T-cell (primary cell): ENCODE measurements at places on chromosomes 5 and 9. TPM values are rescaled to one million over a fixed set of nuclear protein-coding genes. Genes with fewer than 3 reads are reported as not detected.
A peak's percentile ranks its signal among the peaks of the same experiment; 100 is the strongest.

COQ4 gene
- 32.2 TPM for total RNA-seq

- peaks cover 2% of the 10 kb centered on the region for H3K27me3 ChIP-seq
- no peaks in the 10 kb centered on the region for H3K4me1 ChIP-seq
- H3K27ac ChIP-seq, result no peak overlapping the region
- H3K4me3 ChIP-seq, result no peak overlapping the region
- no peaks in the 10 kb centered on the region for H3K36me3 ChIP-seq
Measured at GRCh38 chr5:159995907-159996306, 13.0 kb upstream of the TTC1 start.

GRCh38 chr5:82107267-82107666 is 135.4 kb downstream of the ATG10 start:
- no peaks in the 10 kb centered on the region for H3K27me3 ChIP-seq
- H3K4me1 ChIP-seq, result peaks cover 5% of the 10 kb centered on the region

- H3K27ac ChIP-seq, result no peak overlapping the region
- H3K4me1 ChIP-seq, result peaks cover 21% of the 10 kb centered on the region
- no peak for DNase-seq
- peaks cover 2% of the 10 kb centered on the region for H3K27me3 ChIP-seq
- no peaks in the 10 kb centered on the region for H3K36me3 ChIP-seq
Measured at GRCh38 chr9:117823576-117823975, 119.4 kb downstream of the TLR4 start.

SEMA5A gene
- total RNA-seq, result 5.1 TPM

DNA sequence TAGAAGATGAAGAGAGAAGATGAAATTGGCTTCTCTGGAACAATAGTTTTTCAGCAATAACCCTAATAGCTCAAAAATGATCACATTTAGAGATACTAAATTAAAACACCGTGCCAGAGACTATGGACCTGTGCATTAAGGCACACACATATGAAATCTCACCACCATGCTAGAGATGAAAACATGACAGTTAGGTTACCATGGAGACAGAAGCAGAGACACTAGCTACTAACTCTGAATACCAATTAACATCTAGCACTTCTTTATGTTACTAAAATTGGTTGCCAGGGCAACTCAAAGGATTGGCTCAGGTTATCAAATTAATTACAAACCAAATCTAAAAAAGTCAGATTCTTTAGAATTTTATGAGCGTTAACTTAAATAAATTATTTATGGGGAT is 337.7 kb downstream of the PLK2 start:
- H3K36me3 ChIP-seq, result no peaks in the 10 kb centered on the region
- DNase-seq, result no peak
- no peak overlapping the region for H3K27ac ChIP-seq
- no peak overlapping the region for H3K4me3 ChIP-seq
- no peaks in the 10 kb centered on the region for H3K4me1 ChIP-seq

- H3K27me3 ChIP-seq, result no peaks in the 10 kb centered on the region
- no peak for DNase-seq
- H3K36me3 ChIP-seq, result peaks cover 2% of the 10 kb centered on the region
Measured at GRCh38 chr9:98778711-98779530, 17.4 kb downstream of the ANKS6 start.

GRCh38 chr9:114591849-114592248 is 4.3 kb downstream of the ATP6V1G1 start:
- no peaks in the 10 kb centered on the region for H3K27me3 ChIP-seq
- peak overlapping the region; percentile 44 for H3K4me3 ChIP-seq
- H3K4me1 ChIP-seq, result peaks cover 69% of the 10 kb centered on the region
- no peak for DNase-seq
- H3K27ac ChIP-seq, result peak overlapping the region; percentile 86
- H3K36me3 ChIP-seq, result peaks cover 5% of the 10 kb centered on the region

DNA sequence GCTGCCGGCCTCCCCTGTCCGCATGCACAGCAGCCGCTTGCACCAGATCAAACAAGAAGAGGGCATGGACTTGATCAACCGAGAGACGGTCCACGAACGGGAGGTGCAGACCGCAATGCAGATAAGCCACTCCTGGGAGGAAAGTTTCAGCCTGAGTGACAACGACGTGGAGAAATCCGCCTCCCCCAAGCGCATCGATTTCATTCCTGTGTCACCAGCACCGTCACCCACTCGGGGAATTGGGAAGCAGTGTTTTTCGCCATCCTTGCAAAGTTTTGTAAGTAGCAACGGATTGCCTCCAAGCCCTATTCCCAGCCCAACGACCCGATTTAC is 75.3 kb downstream of the PIP5K1B start:
- H3K4me1 ChIP-seq, result peaks cover 31% of the 10 kb centered on the region
- H3K4me3 ChIP-seq, result peak overlapping the region; percentile 93
- H3K36me3 ChIP-seq, result no peaks in the 10 kb centered on the region
- DNase-seq, result no peak
- peak overlapping the region; percentile 97 for H3K27ac ChIP-seq
- no peaks in the 10 kb centered on the region for H3K27me3 ChIP-seq

FBP1 gene
- 3.5 TPM for total RNA-seq

GRCh38 chr5:8949908-8950307 is 596.0 kb downstream of the SEMA5A start:
- no peak overlapping the region for H3K27ac ChIP-seq
- H3K4me3 ChIP-seq, result no peak overlapping the region
- no peak for DNase-seq
- no peaks in the 10 kb centered on the region for H3K27me3 ChIP-seq

- no peaks in the 10 kb centered on the region for H3K36me3 ChIP-seq
- H3K27me3 ChIP-seq, result no peaks in the 10 kb centered on the region
- no peak overlapping the region for H3K27ac ChIP-seq
- DNase-seq, result no peak
Measured at GRCh38 chr5:111507276-111507675, 5.1 kb downstream of the STARD4 start.

DNA sequence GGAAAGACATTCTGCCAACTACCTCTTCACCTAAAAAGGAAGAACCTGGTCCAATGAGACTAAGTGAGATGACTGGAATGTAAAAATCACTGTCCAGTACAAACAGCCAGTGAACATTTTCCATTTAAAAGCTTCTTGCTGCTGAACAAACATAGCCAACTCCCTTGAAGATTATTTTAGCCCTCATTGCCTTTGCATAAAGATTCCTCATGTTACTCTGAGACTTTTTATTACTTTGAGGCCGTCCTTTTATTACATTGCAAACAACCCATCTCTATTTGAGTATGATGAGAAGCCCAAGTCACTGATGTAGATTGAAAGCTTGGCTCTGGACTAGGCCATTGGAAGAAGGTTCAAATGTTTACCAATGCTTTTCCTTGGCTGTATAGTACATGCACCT is 649.8 kb downstream of the CETN3 start:
- DNase-seq, result no peak
- H3K4me3 ChIP-seq, result no peak overlapping the region
- H3K4me1 ChIP-seq, result no peaks in the 10 kb centered on the region
- H3K27ac ChIP-seq, result no peak overlapping the region

DNA sequence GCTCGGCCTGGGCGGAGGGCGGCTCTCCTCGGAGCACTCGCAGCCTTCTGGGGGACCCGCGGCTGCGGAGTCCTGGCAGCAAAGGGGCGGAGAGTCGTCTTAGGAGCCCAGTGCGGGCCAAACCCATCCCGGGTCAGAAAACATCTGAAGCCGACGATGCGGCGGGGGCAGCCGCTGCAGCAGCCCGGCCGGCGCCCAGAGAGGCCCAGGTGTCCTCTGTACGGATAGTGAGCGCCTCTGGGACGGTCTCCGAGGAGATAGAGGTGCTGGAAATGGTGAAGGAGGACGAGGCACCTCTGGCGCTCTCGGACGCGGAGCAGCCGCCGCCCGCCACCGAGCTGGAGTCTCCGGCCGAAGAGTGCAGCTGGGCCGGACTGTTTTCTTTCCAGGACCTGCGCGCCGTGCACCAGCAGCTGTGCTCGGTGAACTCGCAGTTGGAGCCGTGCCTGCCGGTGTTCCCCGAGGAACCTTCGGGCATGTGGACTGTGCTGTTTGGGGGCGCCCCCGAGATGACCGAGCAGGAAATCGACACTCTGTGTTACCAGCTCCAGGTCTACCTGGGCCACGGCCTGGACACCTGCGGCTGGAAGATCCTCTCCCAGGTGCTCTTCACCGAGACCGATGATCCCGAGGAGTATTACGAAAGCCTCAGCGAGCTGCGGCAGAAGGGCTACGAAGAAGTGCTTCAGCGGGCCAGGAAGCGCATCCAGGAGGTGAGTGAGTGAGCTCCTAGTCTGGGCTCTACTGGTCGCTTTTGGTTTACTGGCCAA is 1.2 kb downstream of the JMY start:
- DNase-seq, result peak; percentile 48
- no peaks in the 10 kb centered on the region for H3K36me3 ChIP-seq
- H3K4me1 ChIP-seq, result peaks cover 24% of the 10 kb centered on the region

ARL14EPL gene
- not detected for total RNA-seq

- H3K4me3 ChIP-seq, result no peak overlapping the region
- H3K27ac ChIP-seq, result no peak overlapping the region
- no peaks in the 10 kb centered on the region for H3K36me3 ChIP-seq
- no peak for DNase-seq
- H3K4me1 ChIP-seq, result no peaks in the 10 kb centered on the region
Measured at GRCh38 chr5:133839721-133840120, 128.7 kb downstream of the C5orf15 start.

TAS2R1 gene
- not detected for total RNA-seq

FRMPD1 gene
- not detected for total RNA-seq

FRMD3 gene
- total RNA-seq, result 0.35 TPM

- H3K4me3 ChIP-seq, result no peak overlapping the region
- no peaks in the 10 kb centered on the region for H3K4me1 ChIP-seq
- no peak for DNase-seq
- no peaks in the 10 kb centered on the region for H3K36me3 ChIP-seq
- no peak overlapping the region for H3K27ac ChIP-seq
- no peaks in the 10 kb centered on the region for H3K27me3 ChIP-seq
Measured at GRCh38 chr9:83070261-83070660, 7.3 kb upstream of the RASEF start.

DNA sequence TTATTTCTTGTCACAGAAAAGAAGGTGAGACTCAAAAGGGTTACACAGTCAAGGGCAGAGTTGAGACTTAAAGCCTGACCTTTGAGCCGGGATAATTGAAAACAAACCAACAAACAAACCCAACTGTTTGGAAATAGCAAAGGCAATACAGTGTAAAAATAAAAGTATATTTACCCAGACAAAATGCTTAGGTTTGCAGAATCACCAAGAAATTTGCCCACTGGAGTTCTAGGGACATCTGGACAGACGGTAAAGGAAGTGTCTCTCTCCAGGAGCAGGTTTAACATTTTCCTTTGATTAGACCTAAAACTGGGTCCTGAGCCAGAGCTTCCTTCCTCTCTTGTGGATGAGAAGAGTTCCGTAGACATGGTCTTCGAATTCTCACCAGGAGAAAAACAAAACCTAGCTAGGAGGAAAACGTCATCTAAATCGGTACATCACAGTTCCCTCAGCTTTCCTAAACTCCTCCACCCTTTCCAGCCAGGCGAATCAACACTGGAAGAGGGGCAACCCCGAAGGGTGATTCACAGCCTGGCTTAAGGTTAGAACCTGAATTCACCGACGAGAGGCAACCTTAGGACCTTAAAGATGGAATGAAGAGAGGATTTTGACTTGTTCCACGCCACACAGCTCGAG is 673 bp downstream of the CDC25C start:
- no peak for DNase-seq
- peaks cover 6% of the 10 kb centered on the region for H3K4me1 ChIP-seq
- H3K27ac ChIP-seq, result no peak overlapping the region
